Left lobe of liver (tissue), 2 donors: ENCODE measurements at places on chromosomes 4 and X.

DNA sequence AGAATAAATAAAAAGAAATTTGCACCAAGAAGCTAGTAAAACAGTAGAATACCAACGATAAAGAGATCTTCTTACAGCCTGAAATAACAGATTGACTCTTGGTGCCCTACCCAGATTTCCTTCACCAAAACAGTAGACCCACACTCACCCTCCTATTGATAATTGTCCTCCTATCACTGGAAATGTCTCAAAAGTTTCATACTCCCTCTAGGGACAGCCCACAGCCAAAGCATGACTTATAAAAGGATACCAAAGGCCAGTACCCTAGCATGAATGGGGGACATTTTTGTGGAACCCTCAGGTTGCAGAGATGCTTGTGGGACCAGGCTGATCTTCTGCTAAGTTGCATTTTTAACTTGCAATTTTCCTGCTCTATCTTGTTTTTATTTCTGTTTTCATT, 104.1 kb downstream of the INPP4B start:
- no peak for DNase-seq

GRCh38 chr4:127055357-127055756, 577.4 kb upstream of the INTU start:
- no peak for DNase-seq

GRCh38 chr4:186016796-186017195, 52.2 kb upstream of the TLR3 start:
- DNase-seq: no peak

DNA sequence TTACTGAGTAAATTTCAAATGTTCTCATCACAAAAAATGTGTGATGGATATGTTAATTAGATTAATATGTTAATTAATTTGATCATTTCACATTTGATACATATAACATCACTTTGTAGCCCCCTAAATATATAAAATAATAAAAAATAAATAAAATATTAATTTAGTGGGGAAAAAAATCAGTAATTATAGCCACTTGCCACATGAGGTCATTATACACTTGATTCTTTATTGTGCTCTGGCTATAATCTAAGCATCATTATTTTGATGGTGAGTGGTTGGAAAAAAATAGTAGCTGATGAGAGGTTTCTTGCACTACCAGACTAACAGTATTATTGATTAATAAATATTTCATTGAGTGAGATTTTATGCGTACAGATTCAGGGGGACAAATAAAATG, 57.4 kb downstream of the DCK start:
- DNase-seq: no peak

DNA sequence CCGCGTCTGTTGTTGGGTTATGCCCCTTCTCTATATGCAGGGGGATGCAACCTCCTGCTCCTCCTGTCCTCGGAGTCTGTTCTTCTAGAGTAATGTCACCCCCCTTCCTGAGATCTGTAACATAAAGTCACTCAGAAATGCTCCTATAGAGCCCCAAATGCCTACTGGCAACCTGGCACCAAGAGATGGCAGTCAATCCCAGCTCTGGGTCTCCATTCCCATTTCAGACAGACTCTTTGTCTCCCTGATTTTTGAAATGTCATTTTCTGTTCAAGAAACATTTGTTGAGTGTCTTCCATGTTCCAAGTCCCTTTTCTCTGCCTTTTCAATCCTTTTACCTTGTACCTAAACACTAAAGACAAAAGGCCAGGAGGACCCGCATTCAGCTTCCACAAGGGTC, 9.6 kb upstream of the PRDM8 start:
- DNase-seq: no peak

DNA sequence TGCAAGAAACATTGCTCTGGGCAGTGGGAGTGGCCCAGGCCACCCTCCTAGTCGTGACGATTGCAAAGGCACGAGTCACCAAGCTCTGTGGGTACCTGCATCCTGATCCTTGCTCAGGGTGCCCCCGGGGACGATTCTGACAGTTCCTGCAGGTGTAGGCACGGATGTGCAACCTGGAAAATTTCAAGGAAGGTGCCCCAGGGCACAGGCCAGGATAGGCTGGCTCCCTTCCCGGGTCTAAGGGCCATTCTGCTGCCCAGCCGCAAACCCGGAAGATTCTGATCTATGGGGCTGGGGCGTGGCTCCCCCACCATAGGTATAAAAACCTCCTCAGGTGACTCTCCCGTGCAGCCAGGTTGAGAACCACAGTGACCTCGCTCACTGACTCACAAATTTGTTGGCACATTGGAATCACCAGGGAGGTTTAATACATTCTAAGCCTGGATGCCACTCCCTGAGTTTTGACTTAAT, 228.5 kb downstream of the PTTG2 start:
- DNase-seq: no peak

DNA sequence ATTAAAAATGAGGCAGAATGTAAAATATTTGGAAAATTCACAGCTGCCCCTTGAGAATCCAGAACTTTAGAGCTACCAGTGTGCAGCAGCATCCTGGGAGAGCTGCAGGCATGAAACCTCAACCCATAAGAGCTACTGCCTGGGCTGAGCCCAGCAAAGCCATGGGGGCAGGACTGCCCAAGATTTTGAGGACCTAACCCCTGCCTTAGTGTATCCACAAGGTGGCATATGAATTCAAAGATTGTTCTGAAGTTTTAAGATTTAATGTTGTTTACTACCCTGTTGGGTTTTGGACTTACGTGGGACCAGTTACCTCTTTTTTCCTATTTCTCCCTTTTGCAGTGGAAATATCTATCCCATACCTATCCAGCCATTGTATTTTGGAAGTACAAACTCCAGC, 26.4 kb downstream of the CASP6 start:
- DNase-seq: no peak

GRCh38 chr4:30768277-30768676, 48.1 kb downstream of the PCDH7 start:
- no peak for DNase-seq

DNA sequence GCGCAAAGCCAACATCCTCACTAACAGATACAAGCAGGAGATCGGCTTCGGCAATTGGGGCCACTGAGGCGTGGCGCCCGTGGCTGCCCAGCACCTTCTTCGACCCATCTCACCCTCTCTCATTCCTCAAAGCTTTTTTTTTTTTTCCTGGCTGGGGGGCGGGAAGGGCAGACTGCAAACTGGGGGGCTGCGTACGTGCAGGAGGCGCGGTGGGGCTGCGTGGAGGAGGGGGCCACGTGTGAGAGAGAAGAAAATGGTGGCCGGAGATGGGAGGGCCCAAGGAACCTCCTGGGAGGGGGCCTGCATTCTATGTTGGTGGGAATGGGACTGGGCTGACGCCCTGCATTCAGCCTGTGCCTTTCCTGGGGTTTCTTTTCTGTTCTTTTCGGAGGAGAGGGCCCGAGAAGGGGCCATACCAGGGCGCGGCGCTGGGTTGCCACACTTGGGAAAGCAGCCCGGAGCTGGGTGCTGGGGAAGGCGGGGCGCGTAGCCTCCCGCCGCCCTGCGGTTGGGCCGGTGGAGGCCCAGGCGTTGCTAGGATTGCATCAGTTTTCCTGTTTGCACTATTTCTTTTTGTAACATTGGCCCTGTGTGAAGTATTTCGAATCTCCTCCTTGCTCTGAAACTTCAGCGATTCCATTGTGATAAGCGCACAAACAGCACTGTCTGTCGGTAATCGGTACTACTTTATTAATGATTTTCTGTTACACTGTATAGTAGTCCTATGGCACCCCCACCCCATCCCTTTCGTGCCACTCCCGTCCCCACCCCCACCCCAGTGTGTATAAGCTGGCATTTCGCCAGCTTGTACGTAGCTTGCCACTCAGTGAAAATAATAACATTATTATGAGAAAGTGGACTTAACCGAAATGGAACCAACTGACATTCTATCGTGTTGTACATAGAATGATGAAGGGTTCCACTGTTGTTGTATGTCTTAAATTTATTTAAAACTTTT, 4.5 kb downstream of the MID1IP1 start:
- peak; percentile 76 for DNase-seq

DNA sequence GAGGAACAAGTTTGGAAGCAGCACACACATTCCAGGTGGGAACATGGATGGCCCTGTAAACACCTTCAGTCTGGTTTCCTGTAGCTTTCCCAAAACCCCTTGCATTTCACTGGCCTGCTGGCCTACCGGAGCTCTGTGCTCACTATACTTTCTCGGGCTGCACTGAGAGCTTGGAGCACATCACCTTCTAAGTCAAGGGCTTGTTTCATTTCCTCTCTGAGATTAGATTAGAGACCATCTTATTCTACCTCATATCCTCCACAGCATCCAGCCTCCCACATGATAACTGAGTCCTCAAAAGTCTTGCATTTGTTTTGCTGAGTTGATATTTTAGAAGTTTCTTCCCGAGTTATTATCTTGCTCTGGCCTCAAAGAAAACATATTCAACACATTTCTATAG, 147.7 kb downstream of the RASL11B start:
- no peak for DNase-seq

GRCh38 chrX:3449287-3449686, 102.8 kb upstream of the MXRA5 start:
- no peak for DNase-seq

GRCh38 chr4:98399915-98400314, 138.7 kb downstream of the RAP1GDS1 start:
- DNase-seq: no peak

DNA sequence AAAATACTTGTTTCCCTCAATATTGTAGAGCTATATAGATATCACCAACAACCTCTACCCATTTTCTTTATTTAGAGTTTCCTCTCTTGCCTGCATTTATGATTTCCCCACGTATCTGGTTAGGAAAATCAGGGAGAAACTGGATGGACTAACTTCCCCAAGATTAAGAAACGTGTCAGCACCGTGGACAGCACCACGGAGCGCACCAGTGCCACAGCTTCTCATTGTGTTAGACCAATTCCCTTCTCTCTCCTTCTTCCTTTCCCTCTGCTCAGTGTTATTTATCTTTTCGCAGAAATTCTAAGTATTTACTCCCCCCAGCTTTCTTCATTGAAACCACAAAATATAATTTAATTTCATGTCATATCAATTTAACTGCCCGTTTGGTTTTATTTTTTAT, 568.6 kb upstream of the BOD1L1 start:
- DNase-seq: no peak

DNA sequence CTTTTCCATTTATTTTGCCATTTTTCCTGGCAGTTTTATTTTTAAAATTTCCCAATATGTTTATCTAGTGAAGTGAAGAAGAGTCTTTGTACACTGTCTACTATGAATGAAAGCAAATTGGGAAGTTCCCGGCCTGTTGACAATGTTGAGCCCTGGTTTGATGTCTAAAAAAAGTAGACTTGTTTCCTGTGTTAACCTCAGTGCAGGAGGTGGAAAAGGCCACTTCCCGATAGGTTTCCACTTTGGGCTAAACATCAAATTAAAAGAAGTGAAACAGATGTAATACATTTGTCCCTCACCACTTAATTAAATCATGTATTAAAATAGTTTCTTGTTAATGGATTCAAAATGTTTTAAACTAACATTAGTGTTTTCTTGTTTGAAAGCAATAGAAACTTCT, 30.0 kb downstream of the BBS12 start:
- DNase-seq: no peak

DNA sequence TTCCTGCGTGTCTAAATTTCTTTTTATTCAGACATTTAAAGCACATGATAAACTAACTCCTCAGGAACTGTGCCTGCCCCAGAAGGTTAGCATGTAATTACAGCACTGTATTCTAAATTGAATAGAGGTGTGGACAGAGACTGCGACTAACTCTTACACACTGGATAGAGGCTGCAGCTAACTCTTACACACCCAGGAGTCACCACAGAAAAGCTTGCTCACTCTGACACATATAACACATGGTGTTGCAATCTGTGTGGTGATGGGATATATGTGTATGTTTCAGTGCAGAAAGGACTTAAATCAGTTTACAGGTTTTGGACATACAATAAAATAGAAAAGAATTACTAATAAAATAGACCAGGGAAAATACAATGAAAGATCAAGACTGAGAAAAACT, 41.5 kb downstream of the SMAD1 start:
- no peak for DNase-seq

DNA sequence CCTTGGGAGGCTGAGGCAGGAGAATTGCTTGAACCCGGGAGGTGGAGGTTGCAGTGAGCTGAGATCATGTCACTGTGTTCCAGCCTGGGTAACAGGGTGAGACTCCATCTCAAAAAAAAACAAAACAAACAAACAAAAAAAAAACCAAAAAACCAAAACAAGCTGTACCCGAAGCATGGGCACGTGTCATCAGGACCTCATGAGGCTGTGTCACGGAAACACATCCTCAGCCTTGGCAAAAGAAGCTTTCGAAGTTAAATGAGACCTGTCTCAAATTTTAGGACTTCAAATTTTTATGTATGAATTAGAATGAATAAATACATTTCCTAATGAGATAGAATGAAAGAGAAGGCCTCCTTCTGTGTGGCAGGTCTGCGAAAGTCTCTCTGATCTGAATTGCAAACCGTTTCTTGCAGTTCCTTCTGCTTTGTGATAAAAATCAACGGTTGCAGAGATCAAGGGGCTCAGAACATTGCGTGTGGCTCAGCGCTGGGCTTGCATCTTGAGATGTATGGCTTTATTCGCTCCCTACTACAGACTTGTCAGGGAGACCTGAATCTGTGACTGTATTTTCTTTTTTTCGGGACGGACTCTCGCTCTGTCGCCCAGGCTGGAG, 19.5 kb upstream of the CRLF2 start:
- no peak for DNase-seq

DNA sequence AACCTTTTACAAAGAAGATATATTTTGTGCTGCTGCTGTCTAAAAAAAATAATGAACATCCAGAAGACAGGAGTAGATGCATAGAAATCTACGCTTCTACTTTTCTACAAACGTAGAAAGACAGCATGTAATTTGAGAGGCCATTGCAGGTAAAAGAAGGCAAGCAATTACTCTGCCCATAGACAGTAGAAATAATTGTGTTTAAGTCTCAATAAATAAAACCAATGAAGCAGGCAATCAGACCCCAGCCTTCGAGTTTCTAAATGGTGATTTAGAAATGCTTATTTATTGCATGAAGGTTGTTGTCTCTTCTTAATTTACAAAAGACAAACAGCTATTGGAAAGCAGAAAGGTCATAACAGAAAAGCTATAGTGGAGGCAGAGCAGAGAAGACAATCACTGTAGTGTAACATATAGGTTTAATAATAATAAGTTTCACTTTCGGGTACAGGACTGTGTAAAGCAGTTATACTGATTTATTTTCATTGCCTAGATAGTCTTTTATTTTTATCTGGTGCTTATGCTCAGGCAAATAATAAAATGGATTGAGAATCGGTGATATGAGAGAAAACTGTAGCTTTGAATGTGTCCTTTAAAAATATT, 123.0 kb upstream of the TACR3 start:
- no peak for DNase-seq

DNA sequence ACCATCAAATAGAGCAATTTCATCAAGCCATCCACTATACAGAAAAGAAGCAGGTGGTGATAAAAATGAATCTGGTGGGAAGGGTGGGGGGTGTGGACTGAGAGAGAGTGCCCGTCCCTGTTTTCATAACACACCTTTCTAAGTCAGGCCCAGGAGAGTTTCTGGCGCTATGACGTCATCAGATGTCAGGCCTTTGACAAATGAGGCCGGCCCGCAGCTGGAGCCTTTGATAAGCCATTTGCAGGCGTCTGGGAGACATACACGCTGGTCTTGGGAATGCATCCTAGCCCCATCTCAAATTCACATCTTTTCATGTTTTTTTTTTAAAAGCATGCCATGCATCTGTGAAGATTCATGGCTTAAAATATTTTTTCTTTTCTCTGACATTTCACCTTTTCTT, 404.5 kb downstream of the BCOR start:
- DNase-seq: no peak
